ENCODE measurements at places on chromosomes 3 and 15.

DNA sequence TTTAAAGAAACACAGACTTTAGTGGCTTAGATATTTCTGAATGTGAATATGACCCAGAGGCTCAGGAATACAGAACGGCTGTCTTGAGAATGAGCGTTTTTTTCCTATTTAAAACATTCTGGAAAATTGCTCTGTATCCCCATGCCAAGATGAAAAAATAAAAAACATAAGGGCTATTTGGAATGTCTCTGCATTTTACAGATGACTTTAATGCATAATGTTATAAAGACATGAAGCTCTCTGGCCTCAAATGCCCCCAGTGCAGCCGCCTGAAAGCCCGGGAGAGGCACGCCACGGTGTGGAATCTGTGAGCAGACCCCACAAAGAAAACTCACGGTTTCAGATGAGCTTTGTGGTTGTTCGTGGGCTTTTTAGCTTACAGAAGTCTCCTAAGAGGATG lies 322.5 kb upstream of the ICE2 start:
- DNase-seq: no peak
- H3K27ac ChIP-seq: no peak overlapping the region
- peaks cover 48% of the 10 kb centered on the region for H3K4me1 ChIP-seq

DNA sequence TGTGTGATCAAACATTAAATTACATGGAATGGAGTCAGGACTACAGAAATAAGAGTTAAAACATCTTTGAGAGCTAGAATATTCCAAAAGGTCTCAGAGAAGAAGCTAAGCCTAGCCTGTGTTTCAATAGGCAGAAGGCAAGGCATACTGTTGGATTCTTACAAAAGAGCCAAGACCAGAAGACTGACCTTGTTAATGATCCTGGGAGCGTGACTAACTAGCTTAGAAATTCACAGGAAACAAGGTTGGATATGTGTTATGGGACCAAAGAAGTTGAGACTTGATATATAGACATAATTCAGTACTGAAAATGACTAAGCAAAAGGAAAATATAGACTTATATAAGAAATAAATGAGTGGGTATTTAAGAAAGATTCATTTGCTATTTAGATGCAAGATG lies 50.1 kb downstream of the FEZF2 start:
- no peaks in the 10 kb centered on the region for H3K4me1 ChIP-seq
- DNase-seq: no peak
- H3K4me3 ChIP-seq: no peak overlapping the region
- H3K27ac ChIP-seq: no peak overlapping the region

- no peak overlapping the region for H3K4me3 ChIP-seq
- H3K27ac ChIP-seq: no peak overlapping the region
- no peaks in the 10 kb centered on the region for H3K27me3 ChIP-seq
Measured at GRCh38 chr3:124552224-124552623, 178.0 kb upstream of the UMPS start.

DNA sequence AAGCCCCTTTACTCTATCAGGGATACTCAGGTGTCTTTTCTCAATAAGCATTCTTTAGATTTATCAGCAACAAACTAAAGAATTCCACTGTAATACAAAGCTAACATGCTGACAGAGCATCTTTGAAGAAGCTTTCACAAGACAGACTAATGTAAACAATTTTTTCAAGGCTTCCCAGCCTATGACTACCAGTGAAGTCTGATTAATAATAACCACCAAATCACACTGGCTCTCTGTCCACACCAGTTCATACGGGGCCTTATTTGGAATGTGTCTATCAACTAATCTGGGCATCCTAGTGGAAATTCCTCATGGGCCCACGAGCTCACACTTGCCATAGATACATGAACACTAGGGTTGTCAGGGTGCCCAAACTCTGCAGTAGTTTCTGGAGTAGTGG lies 84.5 kb downstream of the EFL1 start:
- no peak overlapping the region for H3K4me3 ChIP-seq
- no peaks in the 10 kb centered on the region for H3K36me3 ChIP-seq
- no peak overlapping the region for H3K27ac ChIP-seq
- H3K27me3 ChIP-seq: no peaks in the 10 kb centered on the region

DNA sequence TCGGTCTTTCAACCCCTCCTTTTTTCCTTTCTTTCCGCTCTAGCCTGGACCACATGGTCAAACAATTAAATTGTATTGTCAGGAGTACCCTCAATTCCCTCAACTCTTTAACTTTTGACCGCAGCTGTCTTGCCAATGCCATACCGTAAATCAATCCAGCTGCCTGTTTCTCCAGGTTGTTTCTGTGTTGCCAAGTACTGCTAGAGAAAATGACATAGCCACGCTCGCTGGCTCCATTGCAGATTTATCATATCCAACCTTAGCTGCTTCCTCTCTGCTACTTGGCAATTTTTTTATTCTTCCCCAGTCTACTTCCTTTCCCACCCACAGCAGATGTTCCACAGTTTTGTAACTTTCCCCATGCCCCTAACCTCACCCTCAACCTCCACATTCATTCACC lies 60.0 kb downstream of the ZNF385D start:
- DNase-seq: no peak
- no peaks in the 10 kb centered on the region for H3K27me3 ChIP-seq
- H3K4me3 ChIP-seq: no peak overlapping the region
- no peak overlapping the region for H3K27ac ChIP-seq
- H3K4me1 ChIP-seq: no peaks in the 10 kb centered on the region

GRCh38 chr3:40223856-40224255 lies 85.7 kb upstream of the EIF1B start:
- no peaks in the 10 kb centered on the region for H3K27me3 ChIP-seq
- H3K4me1 ChIP-seq: no peaks in the 10 kb centered on the region
- H3K4me3 ChIP-seq: no peak overlapping the region
- no peak overlapping the region for H3K27ac ChIP-seq

- H3K27ac ChIP-seq: no peak overlapping the region
- no peak for DNase-seq
- H3K4me3 ChIP-seq: no peak overlapping the region
- H3K27me3 ChIP-seq: no peaks in the 10 kb centered on the region
Measured at GRCh38 chr3:167626490-167626889, 27.3 kb downstream of the WDR49 start.

- no peaks in the 10 kb centered on the region for H3K36me3 ChIP-seq
- DNase-seq: no peak
- H3K27ac ChIP-seq: no peak overlapping the region
- H3K4me1 ChIP-seq: no peaks in the 10 kb centered on the region
- H3K27me3 ChIP-seq: no peaks in the 10 kb centered on the region
Measured at GRCh38 chr3:40718681-40719080, 193.9 kb downstream of the ZNF621 start.

GRCh38 chr3:9173445-9173844 lies 76.0 kb downstream of the SRGAP3 start:
- H3K4me1 ChIP-seq: peaks cover 29% of the 10 kb centered on the region
- no peak overlapping the region for H3K4me3 ChIP-seq
- H3K27ac ChIP-seq: no peak overlapping the region
- no peaks in the 10 kb centered on the region for H3K36me3 ChIP-seq
- DNase-seq: no peak

GRCh38 chr3:20945892-20946291 lies 759.9 kb upstream of the SGO1 start:
- no peak for DNase-seq
- no peaks in the 10 kb centered on the region for H3K4me1 ChIP-seq
- H3K36me3 ChIP-seq: no peaks in the 10 kb centered on the region
- H3K27me3 ChIP-seq: no peaks in the 10 kb centered on the region
- H3K4me3 ChIP-seq: no peak overlapping the region

DNA sequence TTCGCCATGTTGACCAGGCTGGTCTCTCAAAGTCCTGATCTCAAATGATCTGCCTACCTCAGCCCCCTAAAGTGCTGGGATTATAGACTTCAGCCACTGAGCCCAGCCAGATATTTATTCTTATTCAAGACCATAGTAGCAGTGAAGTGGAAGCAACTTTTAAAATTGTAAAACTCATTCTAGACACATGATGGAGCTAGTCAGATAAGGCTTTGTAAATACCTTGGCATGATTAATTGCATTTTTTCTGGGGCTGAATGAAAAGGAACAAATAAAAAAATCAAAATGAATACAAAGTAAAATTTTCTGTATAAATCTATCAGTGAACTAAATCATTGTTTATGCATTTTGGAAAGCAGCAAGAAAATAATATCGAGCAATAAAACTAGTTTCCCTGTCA lies 4.1 kb upstream of the MYO1E start:
- H3K27me3 ChIP-seq: peaks cover 17% of the 10 kb centered on the region
- no peak for DNase-seq
- no peak overlapping the region for H3K27ac ChIP-seq

GRCh38 chr3:156661155-156661554 lies 13.2 kb upstream of the TIPARP start:
- DNase-seq: no peak
- H3K27me3 ChIP-seq: no peaks in the 10 kb centered on the region
- peaks cover 14% of the 10 kb centered on the region for H3K4me1 ChIP-seq
- H3K4me3 ChIP-seq: no peak overlapping the region

- peak overlapping the region; percentile 57 for H3K4me3 ChIP-seq
- H3K27ac ChIP-seq: no peak overlapping the region
- DNase-seq: peak; percentile 47
- H3K36me3 ChIP-seq: no peaks in the 10 kb centered on the region
- peaks cover 17% of the 10 kb centered on the region for H3K4me1 ChIP-seq
Measured at GRCh38 chr3:127629467-127630403, 750 bp downstream of the PODXL2 start.

- no peak for DNase-seq
- H3K27ac ChIP-seq: peak overlapping the region; percentile 62
- H3K27me3 ChIP-seq: peaks cover 80% of the 10 kb centered on the region
- no peak overlapping the region for H3K4me3 ChIP-seq
Measured at GRCh38 chr3:138943724-138944653, 2.9 kb downstream of the FOXL2 start.

GRCh38 chr3:194801461-194802432 lies 116.1 kb downstream of the FAM43A start:
- no peaks in the 10 kb centered on the region for H3K36me3 ChIP-seq
- H3K4me1 ChIP-seq: no peaks in the 10 kb centered on the region
- no peak overlapping the region for H3K4me3 ChIP-seq
- DNase-seq: no peak

GRCh38 chr3:171257251-171258203 lies 202.7 kb downstream of the TNIK start:
- H3K27ac ChIP-seq: no peak overlapping the region
- H3K4me3 ChIP-seq: peak overlapping the region; percentile 5

- H3K4me3 ChIP-seq: no peak overlapping the region
- no peak for DNase-seq
- H3K4me1 ChIP-seq: peaks cover 61% of the 10 kb centered on the region
- no peaks in the 10 kb centered on the region for H3K27me3 ChIP-seq
- H3K36me3 ChIP-seq: peaks cover 8% of the 10 kb centered on the region
Measured at GRCh38 chr3:152350139-152350538, 81.4 kb downstream of the MBNL1 start.

GRCh38 chr3:68876112-68876713 lies 56.1 kb downstream of the TAFA4 start:
- H3K27me3 ChIP-seq: no peaks in the 10 kb centered on the region
- H3K36me3 ChIP-seq: no peaks in the 10 kb centered on the region
- no peak for DNase-seq

GRCh38 chr15:95021816-95022215 lies 790.5 kb downstream of the MCTP2 start:
- H3K27ac ChIP-seq: no peak overlapping the region
- no peak overlapping the region for H3K4me3 ChIP-seq
- no peaks in the 10 kb centered on the region for H3K36me3 ChIP-seq
- no peaks in the 10 kb centered on the region for H3K27me3 ChIP-seq
- no peak for DNase-seq
- no peaks in the 10 kb centered on the region for H3K4me1 ChIP-seq

GRCh38 chr3:195839260-195840010 lies 27.7 kb upstream of the MUC4 start:
- no peaks in the 10 kb centered on the region for H3K27me3 ChIP-seq
- no peak overlapping the region for H3K4me3 ChIP-seq
- no peak for DNase-seq

DNA sequence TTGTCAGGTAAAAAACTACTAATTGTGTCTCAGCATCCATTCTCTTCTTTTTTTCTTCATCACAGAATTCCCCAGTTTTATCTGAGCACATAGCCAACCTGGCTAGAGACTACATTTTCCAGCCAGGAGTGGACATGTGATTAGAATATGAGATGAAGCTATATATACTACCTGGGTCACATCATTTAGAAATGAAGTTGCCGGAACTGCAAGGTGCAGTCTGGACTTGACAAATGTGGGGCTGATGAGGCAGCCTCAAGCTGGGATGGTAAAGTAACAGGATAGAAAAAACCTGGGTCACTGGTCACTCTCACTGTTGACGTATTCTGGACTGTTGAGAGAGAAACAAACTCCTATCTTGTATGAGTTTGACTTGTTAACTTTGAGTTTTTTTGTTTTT lies 99.6 kb downstream of the STRIT1 start:
- H3K27ac ChIP-seq: no peak overlapping the region
- H3K4me1 ChIP-seq: no peaks in the 10 kb centered on the region
- no peak overlapping the region for H3K4me3 ChIP-seq
- no peak for DNase-seq
- no peaks in the 10 kb centered on the region for H3K27me3 ChIP-seq

- DNase-seq: no peak
- H3K4me1 ChIP-seq: no peaks in the 10 kb centered on the region
- no peaks in the 10 kb centered on the region for H3K27me3 ChIP-seq
- no peaks in the 10 kb centered on the region for H3K36me3 ChIP-seq
Measured at GRCh38 chr3:169362301-169362700, 301.2 kb downstream of the MECOM start.

DNA sequence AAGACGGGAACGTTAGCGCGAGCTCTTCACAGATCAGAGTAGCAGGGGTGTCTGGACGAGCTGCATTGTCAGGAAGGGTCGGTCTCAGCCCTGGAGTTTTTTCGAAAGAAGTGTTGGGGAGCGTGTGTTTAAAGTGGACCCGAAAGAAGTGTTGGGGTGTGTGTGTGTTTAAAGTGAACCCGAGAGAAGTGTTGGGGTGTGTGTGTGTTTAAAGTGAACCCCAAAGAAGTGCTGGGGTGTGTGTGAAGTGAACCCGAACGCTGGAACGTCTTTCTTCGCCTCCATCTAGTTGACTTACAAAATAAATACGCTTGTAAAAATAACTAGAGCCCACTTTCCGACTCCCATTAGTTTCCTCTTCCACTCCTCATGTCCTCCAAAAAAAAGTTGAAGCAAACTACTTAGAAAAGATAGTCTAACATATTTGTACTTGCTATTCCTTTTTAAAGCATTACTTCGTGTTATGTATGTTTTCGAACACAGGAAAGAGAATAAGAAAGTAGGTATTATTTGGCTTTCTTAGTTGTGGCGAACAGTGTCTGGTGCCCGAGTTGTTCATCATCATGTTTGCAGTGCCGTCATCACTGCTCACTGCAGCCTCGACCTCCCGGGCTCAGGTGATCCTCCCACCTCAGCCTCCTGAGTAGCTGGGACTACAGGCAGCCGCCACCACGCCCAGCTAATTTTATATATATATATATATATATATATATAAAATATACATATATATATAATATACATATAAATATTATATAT lies 1.0 kb downstream of the LRCH3 start:
- H3K4me3 ChIP-seq: peak overlapping the region; percentile 97
- no peaks in the 10 kb centered on the region for H3K27me3 ChIP-seq
- peak; percentile 62 for DNase-seq
- peak overlapping the region; percentile 94 for H3K27ac ChIP-seq

DNA sequence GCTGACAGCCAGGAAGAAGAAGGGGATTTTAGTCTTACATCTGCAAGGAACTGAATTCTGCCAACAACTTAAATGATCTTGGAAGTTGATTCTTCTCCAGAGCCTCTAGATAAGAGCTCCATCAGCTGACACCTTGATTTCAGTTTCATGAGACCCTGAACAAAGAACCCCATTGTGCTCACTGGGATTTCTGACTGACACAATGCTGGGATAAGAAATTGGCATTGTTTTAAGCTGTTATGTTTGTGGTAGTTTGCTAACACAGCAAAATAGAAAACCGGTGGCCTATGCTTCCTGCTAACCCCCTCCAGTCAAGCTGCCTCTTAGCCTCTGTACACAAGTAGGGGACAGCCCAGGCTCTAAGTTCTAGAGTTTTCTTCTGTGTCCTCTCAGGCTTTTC lies 36.2 kb downstream of the MASP1 start:
- H3K4me3 ChIP-seq: no peak overlapping the region
- H3K4me1 ChIP-seq: no peaks in the 10 kb centered on the region
- no peaks in the 10 kb centered on the region for H3K36me3 ChIP-seq
- H3K27me3 ChIP-seq: no peaks in the 10 kb centered on the region
